Activated T-helper 9 cell treated with anti-CD3 and anti-CD28 coated beads, Interleukin-2, amount 50 U/mL, for 16 hours (primary cell): ENCODE measurements at places on chromosomes 7 and 10.
A peak's percentile ranks its signal among the peaks of the same experiment; 100 is the strongest.

DNA sequence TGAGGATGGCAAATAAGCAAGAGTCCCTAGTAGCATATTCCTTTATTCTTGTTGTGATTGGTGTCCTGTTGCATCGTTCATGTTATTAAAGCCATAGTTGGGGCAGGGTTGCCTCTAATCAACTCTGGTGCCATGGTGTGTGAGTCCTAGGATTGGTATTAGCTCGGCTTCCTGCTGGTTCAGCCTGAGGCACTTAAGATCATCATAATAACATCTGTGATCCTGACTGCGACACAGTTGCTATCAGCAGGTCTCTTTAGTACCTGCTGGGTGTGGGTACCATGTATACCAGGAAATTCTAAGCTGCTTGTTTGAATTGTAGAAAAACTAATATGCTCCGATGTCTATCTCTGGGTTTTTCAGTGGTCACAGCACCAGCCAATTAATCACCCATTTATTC, 1.6 kb downstream of the WEE2 start:
- no peak for DNase-seq

- DNase-seq, result no peak
Observed at GRCh38 chr10:72637398-72637857, 11.5 kb upstream of the MICU1 start.

DNA sequence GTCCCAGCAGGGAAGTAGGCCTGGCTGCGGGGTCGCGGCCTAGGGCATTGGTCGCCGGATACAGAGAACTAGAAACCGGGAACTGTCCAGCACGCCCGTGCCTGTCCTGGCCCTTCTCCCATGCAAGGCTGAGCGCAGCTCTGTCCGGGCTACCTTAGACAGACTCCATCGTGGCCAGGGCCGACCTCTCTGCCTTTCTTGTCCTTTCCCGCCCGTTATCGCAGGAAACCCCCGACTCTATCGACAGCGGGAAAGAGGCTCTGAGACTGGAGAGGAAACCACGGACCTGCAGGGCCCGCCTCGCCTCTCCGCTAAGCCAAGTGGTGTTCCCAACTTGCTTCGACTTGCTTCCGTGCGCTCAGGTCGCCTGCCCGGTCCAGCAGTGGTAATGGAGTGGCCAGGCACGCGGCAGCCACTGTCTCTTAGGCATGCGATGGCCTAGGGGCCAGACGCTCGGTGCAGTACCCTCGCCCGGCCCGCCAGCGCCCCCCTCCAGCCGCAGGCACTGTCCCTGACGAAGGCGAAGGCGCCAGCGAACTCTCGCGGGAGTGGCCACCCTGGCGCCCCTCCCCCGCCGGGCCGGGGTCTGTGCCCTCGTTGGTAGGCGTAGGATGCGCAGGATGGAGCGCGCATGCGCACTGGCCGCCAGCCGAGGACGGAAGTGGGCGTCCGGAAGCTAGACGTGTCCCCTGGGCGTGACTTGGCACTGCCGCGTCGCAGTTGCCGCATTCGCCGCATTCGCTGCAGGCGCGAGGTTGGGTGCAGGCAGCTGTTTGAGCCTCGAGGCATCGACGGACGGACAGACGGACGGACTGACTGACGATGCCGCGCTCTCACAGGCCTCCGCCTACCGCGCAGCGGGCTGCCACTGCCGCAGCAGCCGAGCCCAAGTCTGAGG, 54.4 kb downstream of the MCMBP start:
- no peak for DNase-seq

GRCh38 chr10:82826132-82826531, 951.1 kb downstream of the NRG3 start:
- no peak for DNase-seq

DNA sequence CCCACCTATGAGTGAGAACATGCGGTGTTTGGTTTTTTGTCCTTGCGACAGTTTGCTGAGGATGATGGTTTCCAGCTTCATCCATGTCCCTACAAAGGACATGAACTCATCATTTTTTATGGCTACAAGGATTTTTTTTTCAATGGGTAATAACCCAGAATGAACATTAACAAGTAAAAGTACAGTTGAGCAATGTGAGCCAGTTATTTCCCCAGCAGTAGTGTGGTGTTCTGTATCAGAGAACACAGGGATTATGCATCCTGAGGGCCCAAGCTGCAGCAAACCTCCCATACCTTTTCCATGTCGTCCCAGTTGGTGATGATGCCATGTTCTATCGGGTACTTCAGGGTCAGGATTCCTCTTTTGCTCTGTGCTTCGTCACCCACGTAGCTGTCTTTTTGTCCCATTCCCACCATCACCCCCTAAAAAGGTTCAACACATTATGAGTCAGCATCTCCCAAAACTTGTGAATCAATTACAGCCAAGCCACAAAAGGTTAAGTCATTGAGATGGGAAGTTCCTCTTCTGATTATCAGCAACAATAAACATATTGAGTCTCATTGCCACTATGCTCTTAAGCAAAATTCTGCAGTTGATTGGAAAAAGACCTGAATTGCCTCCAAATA, 5.5 kb downstream of the ACTA2 start:
- no peak for DNase-seq

- no peak for DNase-seq
Observed at GRCh38 chr10:62726638-62727037, 77.9 kb upstream of the ADO start.

DNA sequence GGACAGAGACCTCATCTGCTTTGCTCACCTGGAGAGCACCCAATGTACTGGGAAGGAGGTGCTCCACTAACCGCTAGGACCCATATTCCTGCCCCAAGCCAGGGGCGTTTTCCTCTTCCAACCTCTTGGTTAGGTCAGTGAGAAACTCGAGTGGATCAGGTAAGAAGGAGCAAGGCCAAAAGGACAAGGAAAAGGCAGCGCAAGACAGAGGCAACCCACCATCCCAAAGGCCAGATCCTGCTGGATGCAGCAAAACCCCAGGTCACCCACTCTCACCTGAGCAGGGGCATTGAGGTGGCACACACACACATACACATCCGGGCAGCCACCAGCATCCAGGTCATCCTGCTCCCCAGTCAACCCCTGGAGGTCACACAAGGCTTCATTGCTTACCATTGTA, 105.1 kb downstream of the GRID1 start:
- no peak for DNase-seq

- no peak for DNase-seq
Observed at GRCh38 chr10:92757711-92758104, 68.0 kb downstream of the HHEX start.

DNA sequence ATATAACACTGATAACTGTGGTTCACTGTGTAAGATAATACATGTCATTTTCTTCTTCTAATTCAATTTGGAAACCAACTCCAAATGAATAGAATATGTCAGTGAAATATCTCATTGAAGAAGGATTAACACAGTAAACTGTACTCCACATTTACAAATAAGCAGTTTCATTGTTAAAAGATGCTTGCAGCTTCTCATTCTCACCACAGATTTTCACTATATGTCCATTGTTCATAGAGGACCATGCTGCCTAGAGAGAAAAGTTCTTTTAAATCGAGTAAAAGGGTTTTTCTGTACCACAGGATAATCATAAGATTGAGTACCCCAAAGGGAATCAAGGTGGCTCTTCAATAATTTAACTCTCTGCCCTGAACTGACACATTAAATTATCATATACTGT, 165.5 kb downstream of the LRRN3 start:
- DNase-seq, result no peak

GRCh38 chr10:97081621-97082235, 104.0 kb downstream of the SLIT1 start:
- peak; percentile 24 for DNase-seq

- DNase-seq, result peak; percentile 52
Observed at GRCh38 chr10:70880077-70880534, 8.3 kb downstream of the PCBD1 start.

GRCh38 chr7:140027858-140028257, 34.9 kb downstream of the PARP12 start:
- DNase-seq, result no peak

- DNase-seq, result no peak
Observed at GRCh38 chr7:104859754-104860426, 154.1 kb upstream of the KMT2E start.

GRCh38 chr10:77016278-77016815, 621.3 kb downstream of the KCNMA1 start:
- DNase-seq, result no peak
